NCI-H2029 (cell line): ENCODE measurements at places on chromosomes 12 and 14.

- no peak for DNase-seq
These were observed 81.9 kb upstream of the ZFP36L1 start for GRCh38 chr14:68874746-68875155.

DNA sequence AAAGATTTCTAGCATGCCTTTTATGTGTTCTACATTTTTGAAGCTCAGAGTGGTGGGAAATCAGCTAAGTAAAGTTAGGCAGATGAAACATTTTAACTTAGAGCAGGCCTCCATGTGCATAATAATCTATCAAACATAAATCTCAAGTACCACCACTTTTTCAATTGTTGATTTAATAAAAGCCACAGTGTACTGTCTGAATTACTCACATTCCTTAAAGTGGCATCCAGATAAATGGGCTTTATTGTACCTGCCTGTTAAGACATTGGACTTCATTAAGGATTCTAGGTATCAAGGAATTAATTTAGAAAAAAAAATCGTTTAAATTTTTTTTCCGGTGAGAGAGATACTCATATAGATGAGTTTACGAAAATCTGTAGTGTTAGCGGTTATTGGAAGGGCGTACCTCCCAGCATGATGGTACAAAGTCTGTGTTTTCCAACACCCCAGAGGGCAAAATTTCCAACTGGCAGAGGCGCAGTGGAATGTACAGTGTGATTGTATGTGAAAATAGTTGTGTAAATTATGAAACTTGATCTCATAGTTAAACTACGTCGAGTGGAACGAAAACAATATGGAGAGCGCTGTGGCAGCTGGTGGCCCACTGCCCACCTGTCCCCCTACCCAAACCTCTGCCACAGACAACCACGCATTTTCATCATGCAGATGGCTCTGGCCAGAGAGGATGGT lies 25.0 kb downstream of the ELK3 start:
- no peak for DNase-seq

DNA sequence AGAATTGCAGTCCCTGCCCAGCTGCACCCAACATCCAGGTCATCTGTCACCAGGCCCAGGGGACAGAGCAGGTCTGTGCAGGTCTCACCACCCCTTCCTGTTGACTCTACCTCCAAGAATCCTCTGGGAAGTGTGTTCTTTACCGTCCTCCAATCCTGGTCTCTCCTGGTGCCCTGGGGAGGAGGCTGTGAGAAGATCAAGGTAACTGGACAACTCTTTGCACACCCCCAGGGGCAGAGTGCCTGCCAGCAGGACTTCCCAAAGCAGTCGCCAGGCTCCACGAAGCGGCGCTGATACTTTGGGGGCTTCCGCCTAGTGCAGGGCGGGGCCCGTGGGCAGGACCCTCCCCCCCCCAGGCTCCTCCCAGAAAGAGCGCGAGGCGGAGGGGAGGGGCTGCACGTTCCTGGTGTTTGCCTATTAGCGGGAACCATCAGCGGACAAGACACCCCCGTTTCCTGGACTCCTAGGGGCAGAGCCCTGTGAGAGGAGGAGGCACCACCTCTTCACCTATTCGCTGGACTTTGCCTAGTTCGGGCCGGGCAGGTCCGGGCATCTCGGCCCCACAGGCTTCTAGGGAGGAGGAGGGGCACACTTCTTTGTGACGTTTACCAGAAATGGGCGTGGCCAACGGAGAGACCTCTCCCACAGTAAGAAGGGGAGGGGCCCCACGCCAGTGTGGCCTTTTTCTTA lies 918.0 kb downstream of the AACS start:
- DNase-seq: peak; percentile 5

DNA sequence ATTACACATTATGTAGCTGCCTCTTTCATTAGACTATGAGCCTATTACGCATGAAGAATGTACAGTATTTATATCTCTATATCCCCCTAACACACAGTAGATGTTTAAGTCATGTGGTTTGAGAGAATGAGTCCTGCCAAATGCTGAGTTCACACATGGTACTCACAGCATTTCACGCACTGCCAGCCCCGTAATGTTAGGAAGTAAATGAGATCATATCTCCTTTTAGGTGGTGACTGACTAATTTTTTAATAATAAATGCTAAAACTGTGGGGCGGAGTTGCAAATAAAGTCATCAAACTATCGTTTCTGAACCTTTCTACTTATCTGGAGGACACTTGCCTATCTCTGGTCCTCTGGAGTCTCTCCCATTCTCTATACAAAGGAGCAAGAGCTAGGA lies 343.8 kb downstream of the ADAMTS20 start:
- no peak for DNase-seq

- no peak for DNase-seq
These were observed 216.8 kb downstream of the TTC8 start for GRCh38 chr14:89041257-89041582.

DNA sequence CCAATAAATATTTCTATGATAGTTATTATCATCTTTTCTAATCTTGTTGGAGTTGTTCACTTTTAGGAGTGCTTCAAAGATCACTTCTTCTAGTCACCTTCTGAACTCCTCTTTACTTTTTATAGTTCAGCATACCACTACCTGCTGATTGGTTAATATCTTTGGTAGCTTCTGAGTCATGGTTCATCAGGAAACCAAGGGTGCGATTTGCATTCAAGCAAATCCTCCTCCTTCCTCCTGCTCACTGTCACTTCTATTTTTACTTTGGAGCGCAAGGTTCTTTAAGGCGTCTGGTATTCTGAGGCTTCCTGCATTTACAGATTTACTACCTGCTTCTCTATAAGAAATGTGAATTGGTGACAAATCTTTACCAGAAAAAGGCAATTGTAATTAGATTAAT lies 24.0 kb downstream of the SYT1 start:
- DNase-seq: no peak

DNA sequence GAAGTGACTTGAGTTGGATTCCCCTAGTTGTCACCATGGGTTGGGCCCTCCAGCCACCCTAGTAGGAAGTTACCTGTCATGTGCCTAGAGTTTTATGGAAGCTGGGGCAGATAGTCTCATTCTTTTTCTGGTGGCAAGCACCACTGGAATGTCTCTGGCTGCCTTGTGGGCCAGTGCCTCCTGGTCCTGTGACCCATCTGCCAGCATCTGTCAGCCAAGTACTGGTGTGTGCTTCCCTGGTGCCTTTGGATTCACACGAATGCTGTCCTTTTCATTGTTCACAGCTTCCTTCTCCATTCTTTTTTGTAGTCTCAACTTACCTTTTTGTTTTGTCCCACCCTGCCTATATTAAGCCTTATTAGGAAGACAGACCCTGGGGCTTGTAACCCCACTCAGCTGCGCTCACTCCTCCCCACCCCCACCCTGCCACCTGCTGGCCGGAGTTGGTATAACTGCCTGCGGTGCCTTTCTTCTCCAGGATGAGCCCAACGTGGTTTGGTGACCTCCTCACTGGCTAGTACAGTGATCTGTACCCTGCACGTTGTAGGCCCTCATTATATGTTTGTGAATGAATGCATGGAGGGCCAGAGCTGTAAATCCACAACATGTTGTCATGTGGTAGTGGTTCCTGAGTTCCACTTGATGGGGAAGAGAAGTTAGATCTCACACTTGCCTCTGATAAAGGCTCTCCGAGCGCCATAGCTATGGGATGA lies 125.7 kb downstream of the TSPAN9 start:
- peak; percentile 29 for DNase-seq

DNA sequence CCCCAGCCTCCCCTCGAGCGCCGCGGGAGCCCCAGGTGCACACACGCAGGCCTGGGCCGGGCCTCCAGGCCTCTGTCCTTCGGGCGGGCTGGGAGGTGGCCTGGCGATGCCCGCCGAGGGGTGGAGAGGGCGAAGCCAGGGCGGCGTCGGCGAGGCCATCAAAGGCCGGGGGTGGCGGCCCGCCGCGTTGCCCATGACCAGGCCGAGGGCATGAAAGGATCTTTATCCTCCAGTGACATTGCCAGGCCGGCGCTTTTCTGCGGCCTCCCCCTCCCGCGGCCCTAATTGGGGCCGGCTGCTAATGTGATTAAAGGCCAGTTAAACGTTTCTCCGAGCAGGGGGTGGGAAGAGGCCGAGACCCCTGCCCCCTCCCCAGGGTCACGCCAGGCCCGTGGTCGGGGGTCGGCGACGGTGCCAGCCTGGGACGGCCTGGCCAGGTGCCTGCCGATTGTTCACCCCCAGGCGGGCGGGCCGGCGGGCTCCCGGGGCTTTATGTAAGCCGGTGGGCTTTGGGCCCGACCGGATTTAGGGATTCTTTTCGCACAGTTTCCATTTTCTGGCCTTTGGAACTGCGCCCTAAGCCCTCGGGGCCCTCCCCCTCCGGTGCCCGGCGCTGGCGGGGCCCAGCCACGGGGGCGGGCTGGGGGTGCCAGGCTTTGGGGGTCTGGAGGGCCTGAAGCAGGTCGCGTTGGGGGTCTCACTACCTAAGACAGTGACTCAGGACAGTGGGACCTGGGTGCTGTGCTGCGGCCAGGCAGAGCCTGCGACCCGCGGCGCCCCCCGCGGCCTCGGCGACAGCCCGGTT lies 103.2 kb upstream of the DIO3 start:
- DNase-seq: no peak

DNA sequence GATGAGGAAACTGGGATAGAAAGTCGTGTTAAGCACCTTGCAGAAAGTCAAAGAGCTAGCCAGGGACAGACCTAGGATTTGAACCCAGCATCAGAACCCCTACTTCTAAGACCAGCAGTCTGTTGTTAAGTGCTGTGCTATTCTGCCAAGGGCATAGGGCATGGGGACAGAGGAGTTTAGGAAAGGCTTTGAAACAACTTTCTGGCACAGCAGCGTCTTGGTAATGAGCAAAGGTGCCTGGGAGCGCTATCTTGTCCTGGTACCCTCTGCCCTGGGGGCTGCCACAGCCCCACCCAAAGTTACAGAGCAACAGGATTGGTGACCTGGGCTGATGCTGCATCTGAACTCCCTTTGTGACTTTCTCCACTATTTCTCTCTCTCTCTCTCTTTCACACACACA lies 1108.1 kb downstream of the BCL11B start:
- no peak for DNase-seq

DNA sequence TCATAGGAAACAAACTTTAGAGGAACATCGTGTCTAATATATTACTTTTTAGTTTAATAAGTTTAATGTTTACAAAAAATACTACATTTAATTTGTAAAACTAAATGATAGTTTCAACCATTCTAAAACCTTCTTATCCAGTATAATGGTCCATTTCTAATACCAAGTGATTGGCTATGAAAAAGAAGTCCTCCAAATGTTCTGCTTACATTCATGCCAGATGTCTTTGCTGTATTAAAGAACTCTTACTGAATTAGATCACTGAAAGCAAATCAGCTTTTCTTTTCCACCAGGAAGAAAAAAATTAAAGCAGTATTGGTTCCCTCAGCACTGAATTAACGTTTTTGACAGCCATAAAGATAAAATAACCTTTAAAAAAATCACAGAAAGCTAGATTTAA lies 3.7 kb downstream of the NOVA1 start:
- DNase-seq: no peak

DNA sequence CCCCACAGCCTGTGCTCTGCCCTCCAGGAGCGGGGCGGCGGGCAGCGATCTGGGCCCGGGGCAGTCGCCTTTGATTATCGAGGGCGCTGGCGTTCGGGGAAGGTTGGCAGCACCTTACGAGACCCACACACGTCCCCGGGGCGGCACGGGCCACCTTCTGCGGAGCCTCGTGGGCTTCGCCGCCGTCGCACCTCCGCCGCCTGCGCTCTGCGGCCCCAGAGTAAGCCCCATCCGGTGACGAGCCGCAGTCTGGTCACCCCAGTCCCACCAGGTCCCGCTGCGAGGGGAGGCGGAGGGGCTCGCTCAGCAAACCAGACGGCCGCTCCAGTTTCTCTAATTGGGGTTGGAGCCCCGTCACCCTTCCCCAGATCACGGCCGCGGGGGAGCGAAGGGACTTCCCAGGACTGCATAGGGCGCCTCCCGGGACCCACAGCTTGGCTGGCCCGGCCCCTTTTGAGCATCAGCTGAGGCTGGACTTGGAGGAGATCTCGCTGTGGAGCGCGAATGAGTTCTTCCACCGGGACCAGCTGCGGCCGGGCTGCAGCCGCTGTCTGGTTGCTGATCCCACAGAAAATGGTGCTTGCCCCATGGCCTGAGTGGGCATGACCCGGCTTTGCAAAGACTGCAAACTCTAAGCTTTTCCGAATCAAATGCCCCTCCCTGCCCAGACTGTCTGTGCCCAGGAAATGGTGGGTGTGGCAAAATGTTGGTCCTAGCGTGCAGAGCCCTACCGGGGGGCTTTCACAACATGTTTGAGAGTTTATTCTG lies 560 bp downstream of the LGALS3 start:
- DNase-seq: peak; percentile 6

- no peak for DNase-seq
These were observed 3.3 kb upstream of the KRT18 start for GRCh38 chr12:52945389-52946232.

DNA sequence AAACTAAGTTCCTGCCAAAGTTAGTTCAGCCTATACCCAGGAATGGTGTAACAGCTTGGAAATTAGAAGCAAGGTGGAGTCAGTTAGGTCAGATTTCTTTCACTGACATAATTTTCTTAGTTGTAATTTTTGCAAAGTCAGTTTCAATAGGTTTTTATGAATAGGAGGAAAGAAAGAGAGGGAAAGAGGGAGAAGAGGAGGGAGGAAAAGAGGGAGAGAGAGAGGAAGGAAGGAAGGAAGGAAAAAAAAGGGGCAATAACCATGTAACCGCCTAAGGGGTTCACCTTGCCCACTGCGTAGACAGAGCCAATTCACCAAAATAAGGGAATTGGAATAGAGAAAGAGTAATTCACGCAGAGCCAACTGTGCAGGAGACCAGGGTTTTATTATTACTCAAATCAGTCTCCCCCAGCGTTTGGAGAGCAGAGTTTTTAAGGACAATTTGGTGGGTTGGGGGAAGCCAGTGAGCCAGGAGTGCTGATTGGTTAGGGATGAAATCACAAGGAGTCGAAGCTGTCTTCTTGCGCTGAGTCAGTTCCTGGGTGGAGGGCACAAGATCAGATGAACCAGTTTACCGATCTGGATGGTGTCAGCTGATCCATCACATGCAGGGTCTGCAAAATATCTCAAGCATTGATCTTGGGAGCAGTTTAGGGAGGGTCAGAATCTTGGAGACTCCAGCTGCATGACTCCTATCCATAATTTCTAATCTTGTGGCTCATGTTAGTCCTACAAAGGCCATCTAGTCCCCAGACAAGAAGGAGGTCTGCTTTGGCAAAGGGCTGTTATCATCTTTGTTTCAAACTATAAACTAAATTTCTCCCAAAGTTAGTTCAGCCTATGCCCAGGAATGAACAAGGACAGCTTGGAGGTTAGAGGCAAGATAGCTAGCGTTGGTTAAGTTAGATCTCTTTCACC lies 126.0 kb upstream of the AMIGO2 start:
- DNase-seq: no peak

DNA sequence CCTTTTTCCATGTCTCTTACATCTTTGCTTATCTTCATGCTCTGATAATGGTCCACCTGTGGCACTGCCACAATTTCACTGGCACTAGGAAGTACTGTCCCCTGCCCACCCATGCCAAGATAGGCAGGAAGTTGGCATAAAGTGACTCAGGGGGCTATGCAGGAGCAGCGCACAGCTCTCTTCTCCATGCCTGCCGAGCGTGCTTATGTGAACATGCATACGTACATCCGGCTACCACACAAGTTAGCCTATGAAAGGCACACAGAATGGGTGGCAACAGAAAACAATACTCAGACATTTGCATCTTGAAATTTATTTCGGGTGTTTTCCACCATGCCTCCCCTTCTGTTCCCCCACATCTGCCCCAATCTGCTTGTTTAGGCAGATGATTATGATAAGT lies 174.4 kb upstream of the GZMB start:
- DNase-seq: no peak
